ENCODE measurements at places on chromosomes 11 and 22.

GRCh38 chr22:46087816-46088277 lies 62.5 kb upstream of the PPARA start:
- DNase-seq: peak; percentile 43

DNA sequence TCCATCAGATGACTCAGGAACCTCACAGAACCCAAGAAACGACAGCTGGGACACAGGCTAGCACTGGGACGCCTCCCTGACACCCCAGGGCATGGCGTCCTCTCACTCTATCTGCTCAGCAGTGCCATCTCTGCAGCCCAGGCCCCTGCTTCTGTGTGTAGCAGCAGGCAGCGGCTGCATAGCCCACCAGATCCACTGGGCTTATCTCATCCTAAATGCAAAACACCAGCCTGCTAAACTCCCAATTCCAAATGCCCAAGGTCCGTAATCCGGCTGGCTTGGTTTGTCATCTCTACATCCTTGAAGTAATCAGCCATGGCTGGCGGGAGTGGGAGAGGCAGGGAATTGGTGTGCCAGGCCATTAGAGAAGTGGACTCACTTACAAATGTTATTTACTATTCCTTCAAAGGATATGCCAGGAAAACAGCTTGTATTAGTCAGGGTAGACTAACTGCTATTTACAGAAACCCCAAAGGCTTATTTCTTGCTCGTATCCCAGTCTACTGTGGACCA lies 30.7 kb downstream of the SPATA19 start:
- DNase-seq: no peak

GRCh38 chr22:27873472-27873871 lies 45.6 kb downstream of the PITPNB start:
- no peak for DNase-seq

DNA sequence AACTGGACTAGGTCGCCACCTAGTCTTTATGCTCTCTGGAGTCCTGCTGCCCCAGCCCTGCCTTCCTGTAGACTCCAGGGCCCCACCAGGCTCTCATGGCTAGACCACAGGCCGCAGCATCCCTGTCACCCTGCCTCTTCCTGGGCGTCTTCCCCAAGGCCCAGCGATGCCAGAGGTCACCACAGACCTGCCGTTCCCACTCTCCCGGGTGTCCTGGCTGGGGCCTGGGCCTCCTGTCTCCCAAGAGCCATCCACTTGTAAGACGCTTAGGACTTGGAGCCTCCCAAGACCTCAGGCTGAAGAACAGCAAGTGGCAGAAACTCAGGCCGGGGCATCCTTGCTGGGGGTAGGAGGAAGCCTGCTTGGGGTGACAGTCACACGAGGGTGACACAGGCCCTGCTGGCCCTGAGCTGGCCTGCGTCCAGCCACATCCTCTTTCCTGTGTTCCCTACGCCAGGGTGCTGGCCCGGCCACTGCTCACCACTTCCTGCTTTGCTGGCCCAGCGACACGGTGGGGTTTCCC lies 2.0 kb upstream of the TCIRG1 start:
- DNase-seq: no peak

DNA sequence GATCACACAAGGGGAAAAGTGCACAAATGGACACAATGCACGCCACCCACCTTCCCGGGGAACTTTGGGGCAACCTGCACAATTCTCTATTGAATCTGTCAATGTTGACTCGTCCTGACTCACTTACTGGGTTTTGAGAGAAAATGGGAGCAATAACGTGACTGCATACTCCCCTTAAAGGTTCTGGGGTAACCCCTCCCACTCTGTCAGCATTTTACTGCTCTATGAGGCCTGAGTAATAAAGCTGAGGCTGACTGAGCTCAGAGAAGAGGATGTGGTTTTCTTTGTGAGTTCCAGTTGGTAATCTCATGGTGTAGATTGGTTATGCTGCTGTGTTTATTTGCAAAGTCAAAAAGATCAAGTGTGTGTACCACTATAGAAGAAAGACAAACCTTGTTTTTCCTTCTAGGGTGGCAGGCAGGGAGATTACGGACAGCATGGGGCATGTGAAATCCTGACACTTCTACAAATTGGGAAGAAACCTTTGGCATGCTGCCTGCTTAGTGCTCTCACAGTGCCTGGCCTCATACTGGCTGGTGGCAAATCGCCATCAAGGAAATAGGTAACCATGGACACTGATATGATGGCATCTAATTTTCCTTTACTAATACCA lies 16.1 kb upstream of the APOA1 start:
- no peak for DNase-seq

DNA sequence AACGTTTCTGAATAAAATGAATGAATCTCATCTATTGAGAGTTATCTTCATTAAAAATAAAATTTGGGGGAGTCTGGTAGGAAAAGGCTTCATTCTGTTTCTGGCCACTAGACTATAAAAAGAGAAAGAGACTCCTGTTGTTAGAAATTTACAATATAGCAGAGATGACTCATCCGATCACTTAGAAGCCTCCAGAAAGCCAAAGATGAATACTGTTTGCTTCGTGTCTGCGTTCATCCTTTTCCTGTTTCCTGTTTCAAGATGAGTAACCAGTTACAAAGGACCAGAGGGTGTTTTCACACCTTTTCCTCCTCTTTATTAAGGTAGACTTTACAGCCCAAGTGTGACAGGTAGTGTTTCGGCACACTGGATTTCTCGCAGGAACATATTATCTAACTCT lies 1120.7 kb downstream of the LRRC4C start:
- DNase-seq: no peak

GRCh38 chr22:19358195-19358594 lies 66.7 kb upstream of the CLTCL1 start:
- no peak for DNase-seq

- peak; percentile 44 for DNase-seq
These were observed 19.3 kb downstream of the EIF3F start for GRCh38 chr11:8006349-8006977.

DNA sequence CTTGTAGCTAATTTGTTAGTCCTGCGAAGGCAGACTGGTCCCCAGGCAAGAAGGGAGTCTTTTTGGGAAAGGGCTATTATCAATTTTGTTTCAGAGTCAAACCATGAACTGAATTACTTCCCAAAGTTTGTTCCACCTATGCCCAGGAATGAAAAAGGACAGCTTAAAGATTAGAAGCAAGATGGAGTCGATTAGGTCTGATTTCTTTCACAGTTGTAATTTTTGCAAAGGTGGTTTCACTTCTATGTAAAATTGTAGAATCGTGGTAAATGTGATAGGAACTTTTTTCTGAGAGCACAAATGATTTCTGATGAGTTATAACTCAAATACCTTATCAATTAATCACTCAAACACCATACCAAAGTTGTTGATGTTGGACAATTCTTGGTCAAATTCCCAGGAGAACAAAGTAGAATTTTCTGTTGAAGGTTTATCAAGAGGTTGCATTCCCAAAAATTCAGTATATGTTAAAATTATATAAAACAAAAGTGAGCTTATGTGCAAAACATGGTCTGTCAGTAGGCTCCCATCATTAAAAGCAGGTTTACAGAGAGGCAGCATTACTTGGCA lies 2.9 kb upstream of the CTSC start:
- no peak for DNase-seq

GRCh38 chr11:124605719-124606118 lies 5.5 kb upstream of the PANX3 start:
- no peak for DNase-seq

- DNase-seq: no peak
These were observed 73.8 kb downstream of the TP53I11 start for GRCh38 chr11:44876906-44877305.

- no peak for DNase-seq
These were observed 1999.8 kb downstream of the LRRC4C start for GRCh38 chr11:39459606-39460005.

GRCh38 chr11:119691020-119691666 lies 37.9 kb downstream of the NECTIN1 start:
- DNase-seq: no peak

GRCh38 chr11:8020244-8020597 lies 33.1 kb downstream of the EIF3F start:
- no peak for DNase-seq

DNA sequence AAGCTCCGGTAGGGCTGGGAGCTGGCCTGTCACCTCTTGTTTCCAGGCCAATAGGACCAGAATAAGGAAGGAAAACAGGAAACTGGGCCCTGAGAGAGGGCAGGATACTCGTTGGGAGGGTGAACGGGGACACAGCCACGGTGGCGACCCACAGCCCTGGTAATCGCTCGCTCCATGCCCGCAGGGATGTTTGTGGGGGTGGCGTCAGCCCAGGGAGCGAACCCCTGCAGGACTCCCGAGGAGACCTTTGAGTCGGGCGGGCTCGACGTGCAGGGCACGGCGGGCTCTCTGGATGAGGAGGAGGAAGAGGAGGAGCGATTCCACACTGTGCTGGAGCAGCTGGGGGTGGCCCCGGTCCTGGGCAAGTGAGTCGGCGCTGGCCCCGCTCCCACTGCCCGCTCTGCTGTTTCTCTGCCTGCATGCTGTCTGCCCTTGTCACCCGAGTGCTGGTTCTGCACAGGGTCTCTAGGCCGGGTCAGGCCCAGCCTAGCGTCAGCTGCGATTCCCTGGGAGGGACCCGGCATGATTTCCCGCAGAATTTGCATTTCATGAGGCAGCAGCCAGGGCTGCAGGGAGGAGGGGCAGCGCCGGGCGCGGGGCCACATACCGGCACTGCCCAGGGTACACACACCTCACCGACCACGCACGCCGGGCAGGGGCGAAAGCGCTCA lies 1.6 kb downstream of the CRACR2B start:
- DNase-seq: no peak

- no peak for DNase-seq
These were observed 27.9 kb downstream of the CABIN1 start for GRCh38 chr22:24039046-24039445.

- DNase-seq: peak; percentile 36
These were observed 61.5 kb downstream of the CACNG2 start for GRCh38 chr22:36641902-36642640.

DNA sequence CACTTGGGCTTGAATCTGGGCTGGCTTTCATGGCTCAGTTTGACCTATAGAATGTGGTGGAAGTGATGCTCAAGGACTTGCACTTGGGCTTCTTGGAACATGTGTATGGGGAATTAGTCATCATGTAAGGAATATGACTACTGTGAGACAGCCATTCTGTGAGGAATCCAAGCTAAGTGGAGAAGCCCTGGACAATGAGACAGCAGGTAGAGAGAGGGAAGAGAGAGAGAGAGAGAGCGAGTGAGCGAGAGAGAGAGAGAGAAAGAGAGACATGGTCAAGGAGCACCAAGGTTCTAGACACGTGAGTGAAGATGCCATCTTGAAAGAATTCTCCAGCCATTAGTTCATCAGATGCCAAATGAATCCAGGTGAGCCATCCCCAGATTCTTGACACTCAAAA lies 261.6 kb upstream of the SORL1-AS1 start:
- DNase-seq: no peak
